ENCODE measurements at places on chromosomes 1 and 21.

DNA sequence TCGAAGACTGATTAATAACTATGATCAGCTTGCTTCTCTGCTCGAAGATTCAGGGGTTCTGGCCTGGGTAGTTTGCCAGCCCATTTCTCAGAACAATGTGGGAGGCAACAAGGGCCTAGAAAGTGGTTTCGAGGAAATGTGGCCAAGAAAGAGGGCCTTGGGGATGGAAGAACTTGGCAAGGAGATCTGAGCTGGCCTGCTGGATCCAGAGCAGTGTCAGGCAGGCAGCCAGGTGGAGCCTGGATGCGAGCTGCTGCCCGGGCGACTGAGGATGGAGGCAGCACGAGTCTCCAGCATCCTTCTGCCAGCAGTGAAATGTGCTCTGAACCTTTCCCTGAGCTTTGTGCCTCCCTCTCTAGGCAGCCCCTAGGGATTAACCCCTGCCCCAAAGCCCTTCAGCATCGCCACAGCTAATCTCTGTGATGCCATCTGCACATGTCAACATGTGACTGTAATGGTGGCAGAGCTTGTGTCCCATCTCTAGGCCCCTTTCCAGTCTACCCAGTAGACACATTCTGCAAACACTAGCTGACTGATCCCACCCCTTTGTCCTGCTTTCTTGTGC is 61.0 kb upstream of the NEK2 start:
- DNase-seq, result no peak

- no peak for DNase-seq
These were observed 25.1 kb downstream of the PRDM16 start for GRCh38 chr1:3093898-3094626.

GRCh38 chr1:1348420-1349255 is 580 bp downstream of the DVL1 start:
- no peak for DNase-seq

DNA sequence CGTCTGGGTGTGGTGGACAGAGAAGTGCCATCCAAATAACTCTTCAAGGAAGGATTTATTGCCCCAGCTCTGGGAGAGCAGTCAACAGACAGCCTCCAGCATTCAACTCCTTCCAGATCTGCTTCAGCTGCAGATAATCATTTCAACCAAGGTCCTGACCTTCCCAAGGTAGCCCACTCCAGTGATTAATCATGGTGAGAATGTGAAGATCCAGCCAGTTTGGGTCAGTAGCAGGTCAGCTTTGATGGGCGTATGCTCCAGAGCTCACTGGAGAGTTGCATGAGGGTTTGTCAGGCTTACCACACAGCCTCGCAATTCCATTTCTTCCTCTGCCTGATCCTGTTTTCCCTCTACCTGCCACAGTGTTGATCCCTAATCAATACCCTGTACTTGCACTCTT is 214.5 kb upstream of the ZRANB2 start:
- DNase-seq, result no peak

DNA sequence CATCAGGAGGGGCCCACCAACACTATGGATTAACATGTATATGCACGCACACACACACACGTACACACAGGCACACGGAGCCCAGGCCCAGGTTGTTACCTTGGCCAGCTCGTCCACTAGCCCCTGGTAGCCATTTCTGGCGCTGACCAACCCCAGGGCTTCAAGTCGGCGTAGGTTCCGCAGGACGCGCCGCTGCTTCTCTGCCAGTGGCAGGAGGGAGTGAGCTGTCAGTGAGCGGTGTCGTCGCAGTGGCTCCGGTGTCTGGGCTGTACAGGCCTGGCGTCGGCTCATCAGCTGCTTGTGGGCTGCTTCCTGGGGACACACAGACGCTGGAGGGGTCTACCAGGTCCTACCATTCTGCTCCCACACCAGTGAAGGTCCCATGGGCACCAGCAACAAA is 29.4 kb upstream of the MEF2D start:
- no peak for DNase-seq

- no peak for DNase-seq
These were observed 181.6 kb upstream of the CACYBP start for GRCh38 chr1:174818014-174818616.

- no peak for DNase-seq
These were observed 734.1 kb downstream of the LRRIQ3 start for GRCh38 chr1:73463873-73464272.

GRCh38 chr1:65229754-65230339 is 79.5 kb upstream of the DNAJC6 start:
- DNase-seq, result no peak

GRCh38 chr1:167856711-167857418 is 57.1 kb downstream of the ADCY10 start:
- DNase-seq, result no peak

DNA sequence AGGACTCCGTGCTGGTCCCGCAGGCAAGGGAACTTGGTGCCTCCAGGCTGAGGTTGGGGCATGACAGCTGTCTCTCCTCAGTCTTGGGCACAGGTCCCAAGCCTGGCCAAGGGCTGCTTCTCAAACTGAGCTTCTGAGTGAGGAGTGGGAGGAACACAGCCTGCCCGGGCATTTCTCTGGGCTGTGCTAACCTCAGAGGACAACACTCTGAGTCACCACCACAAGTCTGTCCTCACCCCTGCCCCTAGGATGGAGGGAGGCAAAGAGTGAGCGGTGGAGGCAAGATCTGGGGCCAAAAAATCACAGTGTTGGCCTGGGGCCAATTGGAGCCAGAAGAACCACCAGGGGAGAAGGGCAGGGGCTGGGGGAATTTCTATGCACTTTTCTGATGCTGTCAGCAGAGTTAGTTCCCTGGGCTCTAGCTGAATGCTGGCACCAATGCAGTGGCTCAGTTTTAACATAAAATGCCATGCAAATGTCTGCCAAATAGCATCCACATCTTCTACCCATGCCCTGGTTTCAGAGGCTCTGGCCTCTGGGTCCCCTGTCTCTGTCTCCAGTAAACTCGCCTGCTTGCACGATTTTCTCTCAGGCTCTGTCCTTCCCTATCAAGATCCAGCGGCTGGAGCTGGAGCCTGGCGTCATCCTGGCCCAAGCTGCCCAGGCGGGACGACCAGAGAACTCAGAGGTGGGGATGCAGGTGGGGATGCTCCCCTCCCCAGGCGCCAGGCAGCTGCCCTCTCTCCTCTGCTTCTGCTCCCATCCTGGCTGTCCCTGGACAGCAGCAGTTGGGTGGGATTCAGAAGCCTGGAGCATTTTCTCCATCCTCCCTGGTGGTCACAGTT is 11.0 kb upstream of the CDK18 start:
- DNase-seq, result peak; percentile 77

DNA sequence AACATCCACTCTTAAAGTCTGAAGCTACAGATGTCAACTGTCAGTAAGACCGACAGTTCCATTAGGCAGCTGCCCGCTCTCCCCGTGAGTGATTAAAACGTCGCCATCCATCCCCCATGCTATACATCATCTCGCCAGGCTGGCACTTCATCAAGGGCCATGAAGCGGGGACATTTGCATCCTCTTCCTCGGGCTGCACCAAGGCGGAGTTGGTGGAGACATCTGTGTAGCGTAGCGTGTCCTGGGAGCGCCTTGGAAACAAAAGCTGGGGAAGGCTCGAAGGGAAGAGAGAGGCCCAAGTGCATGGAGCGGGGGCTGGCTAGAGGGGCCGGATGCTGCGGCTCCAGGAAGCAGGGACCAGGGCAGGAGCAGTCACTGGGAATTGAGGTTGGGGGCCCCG is 250.1 kb downstream of the KAZN start:
- DNase-seq, result no peak

GRCh38 chr1:212946872-212947271 is 3.5 kb upstream of the VASH2 start:
- DNase-seq, result no peak

GRCh38 chr21:33974513-33975468 is 59.2 kb upstream of the ATP5PO start:
- no peak for DNase-seq

DNA sequence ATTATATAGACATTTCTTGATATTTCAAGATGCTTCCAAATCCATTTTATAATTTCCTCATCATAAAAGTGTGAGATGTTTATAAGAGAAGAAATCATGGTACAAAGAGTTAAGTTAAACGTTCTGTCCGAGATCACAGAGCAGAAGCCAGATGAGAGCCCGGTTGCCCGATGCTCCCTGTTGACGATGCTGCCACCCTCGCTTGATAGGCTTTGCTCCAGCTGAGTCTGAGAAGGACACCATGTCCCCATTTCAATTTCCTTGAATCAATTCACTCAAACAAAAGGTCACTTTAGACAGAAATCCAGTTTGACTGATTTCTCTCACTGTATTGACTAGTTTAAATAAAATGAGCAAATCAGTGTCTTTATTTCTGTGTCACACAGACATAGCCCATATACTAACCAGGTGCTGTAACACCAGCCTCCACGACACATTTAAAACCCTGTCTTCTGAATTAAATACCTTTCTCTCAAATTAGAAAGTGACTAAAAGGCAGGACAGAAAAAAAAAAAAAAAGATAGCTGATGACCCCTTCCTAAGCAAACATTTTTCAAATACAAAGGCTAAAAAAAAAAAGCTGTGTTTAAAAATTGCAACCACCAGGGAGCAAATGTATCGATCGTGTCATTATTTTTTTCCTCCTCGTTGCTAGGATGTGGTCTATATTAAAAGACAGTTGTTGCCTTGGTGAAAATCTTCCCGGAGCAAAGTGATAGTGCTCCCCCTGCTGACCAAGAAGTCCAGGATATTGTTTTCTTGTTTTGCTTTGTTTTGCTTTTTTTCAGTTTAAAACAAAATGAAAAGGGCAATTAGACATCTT is 35.2 kb downstream of the DNASE2B start:
- peak; percentile 89 for DNase-seq

GRCh38 chr21:39258207-39258606 is 55.2 kb downstream of the BRWD1 start:
- no peak for DNase-seq

- DNase-seq, result no peak
These were observed 14.3 kb downstream of the EGLN1 start for GRCh38 chr1:231407547-231408396.
